ENCODE measurements at places on chromosomes 3 and 15.

DNA sequence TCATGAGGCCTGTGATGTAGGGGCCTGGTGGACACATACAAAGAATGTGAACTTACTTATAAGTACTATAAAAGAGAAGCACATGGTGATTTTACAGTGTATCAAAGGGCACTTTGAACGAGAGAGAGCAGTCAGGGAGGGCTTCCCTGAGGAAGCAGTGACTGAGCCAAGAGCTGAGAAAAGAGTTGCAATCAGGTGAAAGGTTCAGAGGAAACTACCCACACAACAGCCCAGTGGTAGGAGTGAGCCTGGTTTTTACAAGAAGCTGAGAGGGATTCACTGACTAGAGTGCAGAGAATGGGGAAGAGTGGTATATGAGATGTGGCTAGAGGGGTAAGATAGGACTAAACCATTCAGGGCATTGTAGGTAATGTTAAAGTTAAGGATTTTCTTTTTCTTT, 57.1 kb downstream of the CALML4 start:
- no peak for DNase-seq

- DNase-seq, result no peak
Observed at GRCh38 chr3:169660709-169661360, 2.7 kb downstream of the MECOM start.

DNA sequence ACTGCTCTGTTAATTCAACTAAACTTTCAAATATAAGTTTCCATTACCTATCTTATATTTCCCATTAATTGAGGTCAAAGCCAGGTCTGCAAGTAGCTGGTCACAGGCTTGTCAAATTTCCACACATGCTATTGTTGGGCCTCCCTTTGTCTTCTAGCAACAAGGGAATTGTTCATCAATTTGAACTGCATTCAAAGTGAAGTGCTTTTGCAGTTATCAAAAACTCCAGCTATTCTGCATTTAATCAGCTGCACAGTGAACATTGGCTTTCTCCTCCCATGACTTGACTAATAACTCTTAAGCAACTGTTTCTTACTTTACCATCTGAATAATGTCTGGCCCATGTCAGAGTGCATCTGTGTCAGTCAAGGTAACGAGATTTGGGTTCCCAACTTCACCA, 198.4 kb downstream of the KCNH8 start:
- no peak for DNase-seq

DNA sequence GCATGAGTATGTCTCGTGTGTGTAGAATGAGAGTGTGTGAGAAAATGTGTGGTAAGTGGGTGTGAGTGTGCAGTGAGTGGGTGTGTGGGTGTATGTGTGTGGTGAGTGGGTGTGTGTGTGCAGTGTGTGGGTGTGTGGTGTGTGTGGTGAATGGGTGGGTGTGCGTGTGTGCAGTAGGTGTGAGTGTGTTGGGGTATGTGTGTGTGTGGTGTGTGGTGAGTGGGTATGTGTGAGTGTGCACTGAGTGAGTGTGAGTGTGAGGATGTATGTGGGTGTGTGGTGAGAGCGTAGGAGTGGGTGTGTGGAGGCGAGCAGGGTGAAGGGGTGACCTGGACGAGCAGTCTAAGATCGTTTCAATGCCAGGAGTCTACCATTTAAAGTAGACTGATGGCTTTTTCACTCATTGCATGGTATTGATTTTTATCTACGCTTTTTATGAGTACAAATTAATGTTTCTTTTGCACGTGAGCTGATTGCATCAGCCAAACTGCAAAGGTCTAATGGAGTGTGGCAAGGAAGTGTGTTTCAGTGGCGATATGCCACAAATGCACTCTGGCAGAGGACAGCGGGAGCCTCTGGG, 1.6 kb upstream of the CPN2 start:
- no peak for DNase-seq

DNA sequence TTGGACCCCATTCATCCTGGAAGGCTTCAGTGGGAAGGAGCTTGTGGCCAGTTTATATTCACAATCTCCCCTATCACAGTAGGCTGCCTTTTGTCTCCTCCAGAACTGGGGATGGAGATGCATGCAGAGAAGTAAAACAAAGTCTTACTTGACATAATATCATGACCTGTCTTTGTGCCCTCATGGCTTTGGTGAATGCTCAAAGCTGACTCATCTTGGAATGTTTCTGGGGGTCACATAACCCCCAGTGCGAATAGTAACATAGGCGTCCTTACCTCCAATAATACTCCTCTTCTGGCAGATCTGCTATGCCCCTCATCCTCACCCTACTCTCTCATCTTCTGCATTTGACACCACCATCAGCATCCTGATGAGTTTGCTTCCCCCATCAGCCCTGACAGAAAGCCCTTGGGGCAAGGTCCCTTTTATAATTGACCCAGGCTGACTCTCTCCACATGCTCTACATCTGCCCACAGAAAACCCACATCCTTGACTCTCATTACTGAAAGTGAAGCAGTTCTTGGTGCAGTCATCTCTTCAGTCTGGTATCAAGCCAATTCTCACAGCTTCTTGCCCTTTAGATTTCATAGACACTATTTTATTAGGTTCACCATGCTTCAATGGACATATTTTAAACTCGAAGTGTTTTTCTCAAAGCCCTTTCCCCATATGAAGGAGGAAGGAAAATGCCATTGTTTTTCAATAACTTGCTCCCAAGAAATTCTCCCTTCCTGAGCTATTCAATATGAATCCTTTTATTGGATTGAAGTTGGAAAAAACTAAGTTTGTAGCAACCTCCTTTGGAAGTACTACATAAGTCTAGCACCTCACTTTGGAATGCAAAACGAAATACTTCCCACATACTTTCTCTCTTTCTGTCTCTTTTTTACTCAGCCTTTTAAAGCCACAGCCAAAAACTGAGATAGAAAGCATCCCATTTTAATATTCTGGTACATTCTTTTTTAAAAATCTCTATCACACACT, 36.6 kb downstream of the OSTN start:
- DNase-seq, result peak; percentile 49

DNA sequence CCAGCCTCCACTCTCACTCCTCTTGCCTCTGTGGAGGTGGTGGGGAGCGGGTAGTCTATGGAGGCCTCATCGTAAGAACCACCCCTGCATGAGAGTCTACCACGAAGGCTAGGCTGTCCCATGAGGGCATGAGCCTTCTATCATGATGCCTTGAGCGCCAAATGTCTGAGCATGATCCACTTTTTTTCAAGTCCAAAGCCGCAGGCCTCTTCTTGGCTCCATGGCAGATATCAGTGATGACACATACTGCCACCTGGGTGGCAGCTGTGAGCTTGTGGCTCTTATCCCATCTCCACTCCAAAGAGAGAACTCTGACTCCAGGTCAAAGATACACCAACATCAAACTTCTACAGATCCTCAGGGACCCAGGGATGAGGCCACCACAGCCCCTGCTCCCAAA, 13.5 kb downstream of the POC1A start:
- no peak for DNase-seq

DNA sequence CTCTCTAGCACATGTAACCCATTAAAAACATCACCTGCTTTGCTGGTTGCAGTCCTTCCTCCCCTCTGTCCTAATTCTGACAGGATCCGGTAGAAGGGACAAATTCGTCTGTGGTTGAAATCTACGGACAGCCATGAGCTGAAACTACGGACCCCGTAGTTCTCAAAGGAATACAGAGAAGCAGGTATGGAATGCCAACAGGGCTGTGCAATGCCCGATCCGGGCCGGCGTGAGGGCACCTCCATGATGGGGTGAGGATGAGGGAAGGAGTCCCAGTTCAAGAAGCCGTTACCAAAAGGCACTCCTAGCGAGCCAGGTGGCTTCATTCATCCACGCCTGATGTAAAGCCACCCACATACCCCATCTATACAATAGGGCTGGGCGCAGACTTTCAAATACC, 160.0 kb upstream of the NSMCE3 start:
- DNase-seq, result no peak

- DNase-seq, result peak; percentile 72
Observed at GRCh38 chr3:127547761-127548605, 42.5 kb downstream of the TPRA1 start.

DNA sequence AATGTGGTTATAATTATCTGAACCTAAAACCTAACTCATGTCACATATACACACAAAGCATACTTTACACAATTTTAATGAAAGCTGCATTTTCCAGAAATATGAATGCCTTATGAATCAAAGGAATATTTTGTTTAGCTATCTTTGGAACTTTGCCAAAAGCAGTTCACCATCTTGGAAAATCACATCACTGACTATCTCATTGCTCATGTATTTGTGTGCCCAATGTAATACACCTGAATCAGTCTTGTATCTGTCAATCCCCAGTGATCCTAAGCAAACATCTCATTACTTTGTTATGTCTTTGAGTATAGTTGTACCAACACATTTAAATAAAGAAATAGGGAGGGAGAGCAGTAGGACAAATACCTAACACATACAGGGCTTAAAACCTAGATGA, 15.6 kb upstream of the CD47 start:
- no peak for DNase-seq

- DNase-seq, result no peak
Observed at GRCh38 chr15:42482701-42483100, 8.2 kb downstream of the ZNF106 start.

DNA sequence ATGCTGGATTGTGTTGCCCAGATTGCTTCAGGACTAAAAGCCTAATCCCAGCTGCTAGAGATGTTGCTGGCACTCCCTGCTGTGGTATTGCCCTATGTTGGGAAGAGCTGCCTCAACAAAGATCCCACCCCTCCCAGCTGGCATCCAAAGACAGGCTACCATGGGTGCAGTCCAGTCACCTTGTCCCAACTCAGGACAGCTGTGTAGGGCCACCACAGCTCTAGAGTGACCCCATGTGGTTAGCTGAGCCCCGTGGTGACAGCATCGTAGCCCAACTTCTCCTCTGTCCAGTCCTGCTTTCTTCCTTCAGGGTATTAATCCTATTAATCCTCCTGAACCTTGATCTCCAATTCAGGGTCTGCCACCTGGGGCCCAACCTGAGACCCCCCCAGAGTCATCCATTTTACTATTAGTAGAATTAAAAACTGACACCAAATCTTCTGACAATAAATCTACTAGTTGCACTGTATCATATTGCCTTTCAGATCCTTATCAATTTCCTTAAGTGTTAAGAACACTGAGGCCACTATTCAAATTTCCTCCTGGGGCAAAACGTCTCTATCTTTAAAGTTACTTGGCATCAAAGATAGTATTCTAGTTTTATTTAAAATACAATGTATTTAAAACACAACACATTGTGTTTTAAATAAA, 83.5 kb downstream of the AQP9 start:
- DNase-seq, result peak; percentile 66

GRCh38 chr3:37934631-37935289, 55.8 kb upstream of the VILL start:
- no peak for DNase-seq

All from SK-MEL-5 (cell line).